ENCODE measurements at places on chromosomes 3 and 15.

DNA sequence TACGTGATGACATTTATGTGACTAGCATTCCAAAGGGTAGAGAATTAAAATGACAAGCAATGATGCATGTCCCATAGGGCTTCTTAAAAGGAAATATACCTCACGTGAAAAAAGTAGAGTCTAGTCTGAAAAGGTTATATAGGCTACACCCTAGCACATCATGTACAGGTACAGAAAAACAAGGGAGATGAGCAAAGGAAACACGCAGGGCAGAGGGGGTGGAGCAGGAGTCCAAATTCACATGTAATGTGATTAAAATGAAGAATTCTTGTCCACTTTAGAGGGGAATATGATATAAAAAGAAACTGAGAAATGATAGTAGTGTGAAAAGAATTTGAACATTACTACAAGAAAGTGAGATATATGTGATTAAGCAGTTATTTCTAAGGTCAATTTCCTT is 59.4 kb downstream of the HACD2 start:
- no peak for DNase-seq

DNA sequence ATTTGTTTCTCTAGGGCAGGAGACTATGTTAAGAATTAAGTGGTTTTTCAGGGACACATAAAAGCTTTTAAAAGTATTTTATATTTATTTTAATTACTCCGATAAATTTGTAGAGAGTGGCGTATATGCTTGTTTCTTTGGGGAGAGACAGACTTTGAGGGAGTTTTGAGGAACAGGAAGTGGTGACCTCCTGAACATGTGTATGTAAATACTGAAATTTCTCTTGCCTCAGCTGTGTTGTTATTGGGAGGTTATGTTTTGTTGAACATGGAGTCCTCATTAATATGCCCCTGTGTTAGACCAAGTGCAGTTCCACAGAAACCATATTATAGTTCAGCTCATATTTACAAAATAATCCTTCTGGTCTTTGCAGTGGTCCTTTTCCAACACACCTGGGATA is 41.8 kb upstream of the UTS2B start:
- no peak for DNase-seq

- no peak for DNase-seq
These were observed 728 bp downstream of the EIF2B5 start for GRCh38 chr3:184135911-184136260.

- no peak for DNase-seq
These were observed 35.3 kb downstream of the PBRM1 start for GRCh38 chr3:52650439-52650838.

- DNase-seq = no peak
These were observed 194.2 kb downstream of the UACA start for GRCh38 chr15:70569091-70569713.

GRCh38 chr3:196227121-196227561 is 10.8 kb downstream of the SLC51A start:
- no peak for DNase-seq

- DNase-seq = no peak
These were observed 81.7 kb upstream of the CADM2 start for GRCh38 chr3:84877092-84877491.

DNA sequence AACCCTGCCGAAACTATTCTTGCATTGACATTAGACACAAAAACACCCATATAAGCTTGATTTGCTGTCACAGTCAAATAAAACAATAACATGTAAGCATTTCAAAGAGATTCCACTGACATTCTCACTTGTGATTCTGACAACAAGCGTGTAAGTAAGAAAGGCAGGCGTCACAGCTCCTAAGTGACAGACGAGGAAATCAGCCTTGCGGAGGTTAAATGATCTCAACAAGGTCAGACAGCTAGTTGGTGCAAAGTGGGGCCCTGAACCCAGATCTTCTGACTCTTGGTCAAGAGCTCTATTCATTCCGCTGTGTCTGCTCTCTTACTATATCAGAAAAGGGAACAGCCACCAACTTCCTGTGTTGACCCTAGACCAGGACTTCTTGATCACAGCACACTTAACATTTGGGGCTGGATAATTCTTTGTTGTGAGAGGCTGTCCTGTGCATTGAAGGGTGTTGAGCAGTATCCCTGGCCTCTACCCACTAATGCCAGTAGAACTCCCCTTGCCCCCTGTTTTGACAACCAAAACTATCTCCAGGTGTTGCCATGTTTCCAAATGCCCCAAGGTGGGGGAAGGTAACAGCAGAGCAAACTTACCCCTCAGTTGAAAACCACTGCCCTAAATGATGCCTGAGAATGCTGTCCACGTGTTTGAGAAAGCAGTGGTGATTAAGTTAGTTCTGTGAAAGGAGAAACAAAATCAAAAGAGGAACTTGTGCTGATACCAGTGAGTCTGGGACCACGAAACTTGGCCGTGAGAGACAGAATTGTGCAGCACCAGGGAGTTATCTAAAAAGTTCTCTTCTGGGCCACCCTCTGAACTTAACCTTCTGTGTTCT is 86.1 kb downstream of the LIPC start:
- no peak for DNase-seq

DNA sequence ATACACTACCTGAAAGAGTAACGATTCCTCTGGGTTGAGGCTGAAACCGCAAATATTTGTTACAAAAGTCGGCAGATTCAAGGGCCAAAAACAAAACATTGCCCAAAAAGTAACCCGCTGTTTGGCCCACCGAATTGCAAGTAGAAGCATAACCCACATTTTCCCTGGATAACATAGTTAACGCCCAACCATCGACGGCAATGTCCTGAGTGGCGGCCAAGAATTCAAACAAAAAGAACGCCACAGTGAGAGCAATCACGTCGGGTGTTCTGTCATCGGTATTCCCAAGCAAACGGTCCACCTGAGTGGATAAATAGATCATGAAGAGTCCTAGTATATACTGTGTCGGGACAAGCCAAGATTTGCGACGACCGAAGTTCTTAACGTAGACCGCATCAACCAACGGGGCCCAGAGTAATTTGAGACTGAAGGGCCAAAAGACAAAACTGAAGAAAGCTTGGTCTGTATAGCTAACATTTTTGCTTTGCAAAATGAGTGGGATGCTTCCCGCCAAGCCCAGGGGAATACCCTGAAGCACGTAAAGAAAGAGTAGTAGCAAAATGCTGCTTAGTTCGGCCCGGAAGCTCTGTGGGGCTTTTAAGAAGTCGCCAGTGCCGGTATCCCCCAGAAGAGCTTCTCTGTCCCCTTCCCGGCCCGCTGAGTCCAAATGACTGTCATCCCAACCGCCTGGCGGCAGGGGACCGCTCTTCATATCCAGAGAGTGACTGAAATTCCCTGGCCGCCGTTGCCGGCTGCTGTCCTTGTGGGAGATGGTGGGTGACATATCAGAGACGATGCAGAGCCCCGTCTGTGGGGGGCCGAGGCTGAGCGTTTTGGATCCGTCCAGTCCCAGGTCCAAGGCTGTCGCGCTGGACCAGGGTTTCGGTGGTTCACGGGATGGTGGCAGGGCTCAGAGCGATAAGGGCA is 750 bp downstream of the SLC33A1 start:
- no peak for DNase-seq

GRCh38 chr15:99426431-99427105 is 139.2 kb upstream of the MEF2A start:
- DNase-seq = no peak

GRCh38 chr3:13497386-13497785 is 17.3 kb downstream of the HDAC11 start:
- no peak for DNase-seq

- no peak for DNase-seq
These were observed 186.5 kb downstream of the FOXP1 start for GRCh38 chr3:71397046-71397445.

- no peak for DNase-seq
These were observed 483.8 kb downstream of the MECOM start for GRCh38 chr3:169179722-169180121.

DNA sequence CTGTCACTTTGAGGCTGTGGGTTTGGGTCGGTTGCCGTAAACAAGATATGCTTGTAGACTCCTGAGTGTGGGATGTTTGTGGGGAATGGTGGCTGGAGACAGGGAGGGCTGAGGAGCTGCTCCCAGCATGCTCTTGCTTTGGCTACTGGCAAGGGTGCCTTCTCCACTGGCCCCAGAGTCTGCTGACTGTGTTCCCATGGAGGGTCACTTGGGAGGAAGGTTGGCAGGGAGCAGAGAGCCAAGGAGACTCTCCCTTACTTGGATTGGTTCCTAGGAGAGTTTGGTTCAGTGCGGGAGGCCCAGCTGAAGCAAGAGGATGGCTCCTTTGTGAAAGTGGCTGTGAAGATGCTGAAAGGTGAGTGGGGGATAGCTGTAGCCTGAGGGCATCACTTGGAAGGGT is 11.8 kb downstream of the TYRO3 start:
- no peak for DNase-seq

DNA sequence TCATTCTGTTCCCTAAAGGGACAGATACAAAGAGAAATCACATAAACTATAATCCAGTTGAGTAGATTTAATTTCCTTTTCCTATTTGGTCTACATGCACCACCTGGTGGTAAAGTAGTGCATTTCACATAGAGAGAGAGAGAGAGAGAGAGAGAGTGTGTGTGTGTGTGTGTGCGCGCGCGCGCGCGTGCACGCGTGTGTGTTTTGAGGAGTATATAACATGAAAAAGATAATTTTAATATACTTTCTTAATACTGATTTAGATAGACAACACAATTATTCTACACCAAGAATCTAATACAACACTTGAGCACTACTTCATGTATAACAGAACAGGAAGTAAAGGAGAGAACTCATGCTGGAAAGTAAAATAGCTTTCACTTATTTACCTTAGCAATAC is 1.1 kb upstream of the FGF7 start:
- no peak for DNase-seq

DNA sequence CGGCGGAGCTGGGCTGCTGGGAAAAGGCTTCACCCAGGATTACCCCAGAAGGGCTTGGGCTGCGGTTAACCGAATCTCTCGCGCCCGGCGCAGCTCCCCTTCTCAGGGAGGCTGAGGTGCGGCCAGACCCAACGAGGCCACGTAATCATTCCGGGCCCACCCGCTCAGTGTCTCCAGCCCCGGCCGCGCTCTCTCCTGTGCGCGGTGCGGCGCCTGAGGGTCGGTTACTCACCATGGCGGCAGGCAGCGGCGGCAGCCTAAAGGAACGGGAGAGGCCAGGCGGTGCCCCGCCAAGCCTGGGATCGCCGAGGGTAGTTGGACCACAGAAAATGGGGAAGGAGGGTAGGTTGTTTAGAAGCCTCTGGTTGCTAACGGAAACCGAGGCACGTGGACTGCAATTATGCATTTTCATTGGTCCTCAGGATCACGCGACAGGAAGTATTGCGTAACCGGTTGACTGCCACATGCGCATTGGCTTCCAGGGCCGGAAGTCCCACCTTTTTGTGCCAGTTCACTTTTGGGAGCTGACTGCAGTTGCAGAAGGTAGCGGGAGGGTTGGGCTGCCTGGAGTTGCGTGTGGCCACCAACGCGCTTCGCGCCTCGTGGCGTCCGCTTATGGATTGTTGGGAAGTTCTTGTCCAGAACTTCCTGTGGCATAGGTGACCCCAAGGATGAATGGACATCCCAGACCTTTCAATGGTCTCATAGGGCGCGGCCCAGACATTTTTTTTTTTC is at the start of gene LZTFL1:
Gene LZTFL1 (minus strand): TSS at position 363 of the 735 bp plus-strand sequence. CDS start 128 bp downstream, at position 235.
- DNase-seq = peak; percentile 77

- DNase-seq = no peak
These were observed 270.0 kb downstream of the UACA start for GRCh38 chr15:70493376-70493775.

- DNase-seq = no peak
These were observed 1184.6 kb upstream of the EPHA6 start for GRCh38 chr3:95629802-95630201.
